ENCODE measurements at places on chromosomes 11 and 22.
A peak's percentile ranks its signal among the peaks of the same experiment; 100 is the strongest.

GRCh38 chr11:126279191-126279590 lies 3.7 kb upstream of the TIRAP start:
- no peak for DNase-seq

- DNase-seq: no peak
Observed at GRCh38 chr11:110184456-110184855, 91.3 kb downstream of the ZC3H12C start.

GRCh38 chr11:74936087-74936486 lies 12.8 kb downstream of the XRRA1 start:
- no peak for DNase-seq

- no peak for DNase-seq
Observed at GRCh38 chr22:25495285-25495684, 69.2 kb upstream of the GRK3 start.

DNA sequence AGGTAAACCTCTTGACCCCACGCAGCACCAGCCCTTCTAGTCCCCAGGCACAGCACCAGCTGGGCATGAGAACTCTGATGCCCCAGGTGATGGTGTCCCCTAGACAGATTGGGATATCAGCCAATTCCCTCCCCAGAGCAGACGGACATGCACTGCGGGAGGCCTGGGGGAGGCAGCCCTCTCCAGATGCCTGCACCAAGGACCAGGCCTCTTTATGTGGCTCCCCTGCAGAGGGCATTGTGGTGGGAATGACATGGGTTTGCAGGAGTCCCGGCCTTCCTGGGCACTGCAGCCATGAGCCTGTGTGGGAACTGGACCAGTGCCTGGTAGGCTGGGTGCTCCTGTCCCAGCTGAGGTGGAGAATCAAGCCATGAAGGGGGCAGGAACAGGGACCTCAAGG lies 25.9 kb downstream of the PPM1F start:
- DNase-seq: no peak

DNA sequence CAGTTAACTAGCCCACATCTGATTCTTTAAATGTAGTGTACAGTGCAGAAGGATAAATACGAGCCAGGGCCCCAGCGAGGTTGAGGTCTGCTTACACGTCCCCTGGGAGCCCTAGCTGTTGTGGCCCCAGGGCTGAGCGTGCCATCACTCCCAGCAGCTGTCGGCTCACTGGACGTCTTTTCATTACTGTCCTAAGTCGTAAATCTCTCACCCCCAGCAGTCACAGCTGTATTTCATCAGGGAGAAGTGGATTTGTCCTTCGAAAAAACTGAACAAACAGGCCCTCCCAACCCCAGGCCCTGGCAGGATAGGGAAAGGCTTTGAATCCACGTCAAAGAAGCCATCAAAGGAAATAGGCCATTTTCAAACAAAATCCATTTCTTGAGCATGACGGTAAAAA lies 110.4 kb upstream of the CSNK2A3 start:
- DNase-seq: peak; percentile 46

All from femur (tissue), 1 donor.